ENCODE measurements at places on chromosomes 5 and 9.

DNA sequence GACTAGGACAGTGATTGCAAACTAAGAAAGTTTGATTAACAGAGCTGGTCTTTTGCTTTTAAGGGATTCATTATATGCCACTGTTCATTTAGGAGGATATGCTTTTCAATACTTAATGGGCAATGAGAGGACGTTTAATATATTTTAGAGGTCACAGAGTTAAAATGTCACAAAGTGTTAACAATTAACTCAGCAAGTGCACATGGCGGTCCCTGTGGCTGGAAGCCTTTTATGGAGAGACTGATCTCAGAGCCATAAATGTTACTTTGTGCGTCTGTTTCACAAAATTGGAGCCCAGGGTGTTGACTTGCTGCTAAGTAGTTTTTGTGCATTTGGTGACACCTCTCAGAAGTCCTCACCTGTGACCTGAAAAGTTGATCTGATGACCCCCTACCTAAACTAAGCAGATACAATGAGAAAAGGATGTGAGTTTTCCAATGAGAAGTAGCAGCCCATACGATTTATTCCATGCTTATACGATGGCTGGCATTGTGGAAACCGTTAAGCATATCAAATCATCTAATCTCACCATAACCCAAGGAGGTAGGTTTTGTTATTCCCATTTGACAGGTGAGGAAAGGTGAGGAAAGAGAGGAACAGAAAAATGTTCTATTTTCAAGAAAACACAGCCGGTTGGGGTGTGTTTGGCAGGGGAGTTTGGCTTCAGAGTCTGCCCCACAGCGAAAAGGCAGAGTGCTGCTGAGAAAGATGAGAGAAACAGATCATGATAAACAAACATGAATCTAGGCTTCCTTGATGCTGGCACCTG is 64.4 kb downstream of the CMYA5 start:
- no peak overlapping the region for H3K27ac ChIP-seq
- DNase-seq: no peak
- no peak overlapping the region for H3K4me3 ChIP-seq
- H3K36me3 ChIP-seq: no peaks in the 10 kb centered on the region

- no peak overlapping the region for H3K4me3 ChIP-seq
- no peaks in the 10 kb centered on the region for H3K36me3 ChIP-seq
- no peak overlapping the region for H3K27ac ChIP-seq
- no peak for DNase-seq
- H3K27me3 ChIP-seq: no peaks in the 10 kb centered on the region
These were observed 89.6 kb downstream of the SPRY4 start for GRCh38 chr5:142235050-142235797.

GRCh38 chr9:129162497-129163197 is 15.4 kb downstream of the IER5L start:
- DNase-seq: no peak
- no peaks in the 10 kb centered on the region for H3K36me3 ChIP-seq
- no peak overlapping the region for H3K4me3 ChIP-seq
- H3K27ac ChIP-seq: no peak overlapping the region
- H3K27me3 ChIP-seq: no peaks in the 10 kb centered on the region

GRCh38 chr9:92992549-92992948 is 45.2 kb downstream of the FGD3 start:
- no peaks in the 10 kb centered on the region for H3K27me3 ChIP-seq
- no peaks in the 10 kb centered on the region for H3K4me1 ChIP-seq
- H3K27ac ChIP-seq: no peak overlapping the region
- no peaks in the 10 kb centered on the region for H3K36me3 ChIP-seq

GRCh38 chr5:133596049-133596448 is 16.3 kb downstream of the FSTL4 start:
- no peaks in the 10 kb centered on the region for H3K36me3 ChIP-seq
- H3K27me3 ChIP-seq: no peaks in the 10 kb centered on the region
- no peak overlapping the region for H3K4me3 ChIP-seq
- no peak overlapping the region for H3K27ac ChIP-seq
- no peak for DNase-seq

DNA sequence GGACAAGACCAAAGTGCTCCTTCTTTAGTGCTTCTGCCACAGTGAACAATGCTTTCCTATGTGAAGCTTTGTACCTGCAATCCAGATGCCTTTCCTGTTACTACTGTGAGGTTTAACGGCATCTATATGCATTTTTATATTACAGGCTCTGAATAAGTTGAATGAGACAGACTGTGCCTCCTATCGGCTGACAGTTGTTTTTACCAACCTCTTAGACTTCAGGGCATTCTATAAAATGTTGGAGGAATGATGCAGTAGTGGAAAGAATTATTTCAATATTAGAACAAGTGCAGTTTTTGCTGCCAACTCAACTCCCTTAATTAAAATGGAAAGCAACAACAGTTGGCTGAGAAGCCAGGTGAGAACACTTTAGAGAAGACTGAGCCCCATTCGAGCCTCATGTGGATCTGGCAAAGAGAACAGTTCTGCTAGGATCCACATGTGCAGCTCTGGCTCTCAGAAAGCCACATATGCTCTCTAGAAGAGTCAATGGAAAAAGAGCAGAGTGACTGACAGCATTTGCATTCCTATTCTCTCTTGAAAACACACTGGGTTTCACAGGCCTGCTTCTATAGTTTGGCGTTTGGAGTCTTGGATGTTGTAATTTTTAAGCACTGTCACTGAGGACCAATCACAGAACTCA is 147.5 kb downstream of the LURAP1L start:
- H3K36me3 ChIP-seq: no peaks in the 10 kb centered on the region
- H3K4me1 ChIP-seq: no peaks in the 10 kb centered on the region
- H3K4me3 ChIP-seq: no peak overlapping the region
- DNase-seq: no peak
- no peaks in the 10 kb centered on the region for H3K27me3 ChIP-seq

- H3K27ac ChIP-seq: no peak overlapping the region
- H3K4me3 ChIP-seq: no peak overlapping the region
- no peak for DNase-seq
- H3K36me3 ChIP-seq: no peaks in the 10 kb centered on the region
These were observed 390.3 kb upstream of the MEF2C start for GRCh38 chr5:89273289-89273688.

DNA sequence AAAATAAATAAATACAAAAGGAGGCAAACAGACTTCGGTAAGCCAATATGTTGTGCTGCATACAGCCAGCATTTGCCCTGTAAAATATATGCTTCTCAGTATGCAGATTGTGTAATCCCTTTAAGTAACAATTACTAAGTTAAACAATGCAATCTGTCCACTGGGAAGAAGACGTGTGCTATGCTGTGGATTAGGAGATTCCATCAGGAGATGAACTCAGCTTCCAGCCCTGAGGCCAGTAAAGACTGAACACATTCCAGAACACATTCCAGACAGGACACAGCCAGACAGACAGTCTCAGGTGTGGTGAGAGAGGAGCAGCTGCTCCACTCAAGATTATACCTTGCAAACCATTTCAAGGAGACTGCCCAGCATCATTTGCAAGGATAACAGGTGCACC is 97.8 kb downstream of the MPDZ start:
- no peak overlapping the region for H3K27ac ChIP-seq
- no peak overlapping the region for H3K4me3 ChIP-seq
- no peak for DNase-seq
- peaks cover 22% of the 10 kb centered on the region for H3K36me3 ChIP-seq

GRCh38 chr9:101569741-101570501 is 24.8 kb downstream of the PPP3R2 start:
- H3K4me3 ChIP-seq: no peak overlapping the region
- DNase-seq: no peak
- no peaks in the 10 kb centered on the region for H3K27me3 ChIP-seq
- no peak overlapping the region for H3K27ac ChIP-seq

- DNase-seq: no peak
- no peaks in the 10 kb centered on the region for H3K4me1 ChIP-seq
- no peak overlapping the region for H3K27ac ChIP-seq
- no peaks in the 10 kb centered on the region for H3K36me3 ChIP-seq
- no peak overlapping the region for H3K4me3 ChIP-seq
These were observed 363.1 kb downstream of the PRELID2 start for GRCh38 chr5:145471831-145472612.

- no peaks in the 10 kb centered on the region for H3K4me1 ChIP-seq
- no peaks in the 10 kb centered on the region for H3K36me3 ChIP-seq
- no peaks in the 10 kb centered on the region for H3K27me3 ChIP-seq
These were observed 38.9 kb downstream of the WNK2 start for GRCh38 chr9:93222890-93223259.

- no peaks in the 10 kb centered on the region for H3K36me3 ChIP-seq
- DNase-seq: no peak
- peaks cover 7% of the 10 kb centered on the region for H3K4me1 ChIP-seq
- no peak overlapping the region for H3K27ac ChIP-seq
- H3K4me3 ChIP-seq: no peak overlapping the region
These were observed 165.1 kb downstream of the CAAP1 start for GRCh38 chr9:26727471-26727870.

- DNase-seq: peak; percentile 22
- H3K36me3 ChIP-seq: no peaks in the 10 kb centered on the region
- H3K4me3 ChIP-seq: no peak overlapping the region
These were observed 14.6 kb upstream of the BNC2 start for GRCh38 chr9:16884952-16885513.

DNA sequence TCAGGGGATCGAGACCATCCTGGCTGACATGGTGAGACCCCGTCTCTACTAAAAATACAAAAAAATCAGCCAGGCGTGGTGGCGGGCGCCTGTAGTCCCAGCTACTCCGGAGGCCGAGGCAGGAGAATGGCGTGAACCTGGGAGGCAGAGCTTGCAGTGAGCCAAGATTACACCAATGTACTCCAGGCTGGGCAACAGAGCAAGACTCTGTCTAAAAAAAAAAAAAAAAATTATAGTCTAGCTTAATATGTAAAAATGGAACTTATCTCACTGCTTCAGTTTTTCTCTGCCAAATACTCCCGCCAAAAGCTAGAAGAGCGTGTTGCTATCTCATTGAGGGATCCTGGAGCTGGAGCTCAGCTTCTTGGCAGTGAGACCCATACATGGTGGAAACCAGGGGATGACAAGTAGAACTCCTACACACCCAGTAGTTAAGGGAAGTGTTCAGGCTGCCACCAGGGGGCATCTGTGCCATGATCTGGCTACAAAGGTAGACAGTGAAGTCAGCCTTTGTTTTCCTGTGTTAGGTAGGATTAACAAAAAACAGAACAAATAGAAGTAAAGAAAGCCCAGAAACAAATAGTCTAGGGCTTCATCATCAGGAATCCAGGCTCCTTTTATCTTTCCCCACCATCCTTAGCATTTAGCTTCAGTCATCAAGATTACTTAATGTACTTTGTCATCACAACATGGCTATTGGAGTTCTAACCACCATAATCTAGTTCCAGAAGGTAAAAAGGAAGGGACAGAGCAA is 33.6 kb upstream of the GLIPR2 start:
- no peaks in the 10 kb centered on the region for H3K4me1 ChIP-seq
- no peaks in the 10 kb centered on the region for H3K27me3 ChIP-seq
- peaks cover 9% of the 10 kb centered on the region for H3K36me3 ChIP-seq
- peak; percentile 75 for DNase-seq
- H3K4me3 ChIP-seq: no peak overlapping the region
- peak overlapping the region; percentile 12 for H3K27ac ChIP-seq

- H3K36me3 ChIP-seq: no peaks in the 10 kb centered on the region
- DNase-seq: no peak
- no peaks in the 10 kb centered on the region for H3K27me3 ChIP-seq
- H3K27ac ChIP-seq: no peak overlapping the region
- H3K4me3 ChIP-seq: no peak overlapping the region
- H3K4me1 ChIP-seq: no peaks in the 10 kb centered on the region
These were observed 147.8 kb upstream of the IRX2 start for GRCh38 chr5:2899311-2899710.

DNA sequence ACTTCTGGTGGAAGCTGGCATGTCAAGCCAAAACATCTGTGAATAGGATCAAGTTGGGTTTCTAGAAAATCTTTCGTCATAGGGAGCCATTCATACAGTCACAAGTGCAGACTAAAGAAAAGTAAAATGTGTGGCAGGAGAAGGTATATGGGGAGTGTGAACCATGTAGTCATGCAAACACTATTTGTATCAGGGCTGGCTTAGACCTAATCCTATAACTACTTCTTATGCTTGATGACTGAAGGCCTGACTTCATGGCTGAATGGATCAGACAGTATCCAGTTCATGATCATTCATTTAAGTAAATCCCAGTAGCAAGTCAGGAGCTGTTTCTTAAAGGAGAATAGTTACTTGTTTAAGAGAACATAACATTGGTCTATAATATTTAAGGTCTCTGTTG is 63.8 kb upstream of the DAPK1 start:
- H3K4me1 ChIP-seq: no peaks in the 10 kb centered on the region
- H3K4me3 ChIP-seq: no peak overlapping the region
- no peaks in the 10 kb centered on the region for H3K36me3 ChIP-seq
- no peaks in the 10 kb centered on the region for H3K27me3 ChIP-seq
- DNase-seq: no peak
- H3K27ac ChIP-seq: no peak overlapping the region

DNA sequence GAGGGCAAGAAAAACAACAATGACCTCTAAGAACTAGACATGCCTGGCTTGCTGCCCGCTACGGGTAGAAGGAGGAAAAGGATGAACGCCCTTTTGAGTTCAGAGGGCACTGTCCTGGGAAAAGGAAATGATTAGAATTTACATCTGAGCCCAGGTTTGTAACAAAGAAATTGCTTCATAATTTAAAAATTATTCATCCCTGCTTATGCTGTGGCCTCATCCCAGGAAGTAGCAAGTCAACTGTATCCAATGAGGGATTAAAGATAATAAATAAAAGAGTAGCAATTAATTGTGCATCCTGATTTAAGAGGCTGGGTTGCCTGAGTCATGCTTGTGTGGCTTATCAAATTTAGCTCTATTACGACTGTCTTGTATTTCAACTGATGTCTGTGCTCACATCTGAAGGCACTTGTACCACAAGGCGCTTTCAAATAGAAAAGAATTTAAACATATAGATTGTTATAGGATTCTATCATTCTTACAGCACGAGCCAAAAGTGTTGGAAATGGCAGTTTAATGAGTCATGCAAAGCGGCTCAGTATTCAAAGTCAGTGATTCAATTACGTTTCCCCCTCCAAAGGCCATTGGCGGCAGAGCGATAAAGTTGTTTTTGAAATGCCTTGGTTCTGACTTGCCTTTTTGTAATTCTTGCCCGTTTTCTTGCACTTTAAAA is 40.0 kb upstream of the DMRT1 start:
- H3K4me1 ChIP-seq: no peaks in the 10 kb centered on the region
- DNase-seq: no peak
- no peaks in the 10 kb centered on the region for H3K36me3 ChIP-seq

DNA sequence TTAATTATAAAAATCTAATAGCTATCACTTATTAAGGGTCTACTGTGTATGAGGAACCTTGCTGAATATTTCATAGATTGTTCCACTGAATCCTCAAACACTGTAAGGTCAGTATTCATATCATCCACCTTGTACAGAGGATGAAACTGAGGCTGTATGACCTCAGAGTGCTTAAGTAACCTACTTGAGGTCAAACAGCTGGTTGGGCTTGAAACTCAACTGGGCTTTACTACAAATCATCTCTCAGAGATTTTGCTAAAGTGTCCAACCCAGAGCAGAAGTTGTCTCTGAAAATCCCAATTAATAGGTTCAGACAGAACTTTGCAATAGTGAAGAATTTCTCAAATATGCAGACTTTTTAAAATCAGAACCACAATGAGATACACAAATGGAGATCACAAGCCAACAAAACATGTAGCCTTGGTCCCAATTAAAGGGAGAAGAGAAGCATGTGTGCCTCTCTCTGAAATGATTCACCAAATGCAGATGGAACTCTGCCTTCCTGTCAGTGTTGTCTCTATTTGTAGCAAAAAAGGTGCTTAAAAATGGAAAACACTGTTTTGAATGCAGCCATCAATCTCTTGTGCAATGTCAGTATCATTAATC is 131.4 kb downstream of the FAM114A2 start:
- no peak overlapping the region for H3K27ac ChIP-seq
- no peak for DNase-seq
- H3K4me1 ChIP-seq: no peaks in the 10 kb centered on the region
- no peaks in the 10 kb centered on the region for H3K27me3 ChIP-seq

- DNase-seq: no peak
- no peaks in the 10 kb centered on the region for H3K36me3 ChIP-seq
- H3K4me3 ChIP-seq: no peak overlapping the region
These were observed 425.1 kb downstream of the BNC2 start for GRCh38 chr9:16445141-16445920.

All from tibial nerve (tissue), 4 donors.